Pancreas (tissue), 10 donors: ENCODE measurements at places on chromosomes 5 and 9.
A peak's percentile ranks its signal among the peaks of the same experiment; 100 is the strongest.

GRCh38 chr5:55714339-55714738 is 2.2 kb upstream of the SLC38A9 start:
- no peak for DNase-seq

- DNase-seq: no peak
Observed at GRCh38 chr9:129208207-129209032, 30.4 kb upstream of the IER5L start.

DNA sequence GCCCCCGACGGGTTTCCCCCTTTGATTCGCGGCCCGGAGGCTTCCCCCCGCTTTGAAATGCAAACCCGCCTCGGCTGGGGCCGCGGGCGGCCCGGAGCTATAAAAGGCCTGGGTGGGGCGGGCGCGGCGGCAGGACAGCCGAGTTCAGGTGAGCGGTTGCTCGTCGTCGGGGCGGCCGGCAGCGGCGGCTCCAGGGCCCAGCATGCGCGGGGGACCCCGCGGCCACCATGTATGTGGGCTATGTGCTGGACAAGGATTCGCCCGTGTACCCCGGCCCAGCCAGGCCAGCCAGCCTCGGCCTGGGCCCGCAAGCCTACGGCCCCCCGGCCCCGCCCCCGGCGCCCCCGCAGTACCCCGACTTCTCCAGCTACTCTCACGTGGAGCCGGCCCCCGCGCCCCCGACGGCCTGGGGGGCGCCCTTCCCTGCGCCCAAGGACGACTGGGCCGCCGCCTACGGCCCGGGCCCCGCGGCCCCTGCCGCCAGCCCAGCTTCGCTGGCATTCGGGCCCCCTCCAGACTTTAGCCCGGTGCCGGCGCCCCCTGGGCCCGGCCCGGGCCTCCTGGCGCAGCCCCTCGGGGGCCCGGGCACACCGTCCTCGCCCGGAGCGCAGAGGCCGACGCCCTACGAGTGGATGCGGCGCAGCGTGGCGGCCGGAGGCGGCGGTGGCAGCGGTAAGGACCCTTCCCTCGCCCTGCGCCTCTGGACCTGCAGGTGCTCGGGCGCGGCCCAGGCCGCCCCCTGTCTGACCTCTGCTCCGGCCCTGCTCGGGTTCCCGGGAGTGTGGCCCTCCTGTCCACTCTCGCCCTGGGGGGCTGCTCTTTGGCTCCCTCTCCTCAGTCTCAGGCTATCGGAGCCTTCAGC is at the start of gene CDX1:
CDX1 (plus strand) TSS at position 129 of the 862 bp plus-strand sequence; CDS start at position 228, 99 bp downstream.
- no peak for DNase-seq

- peak; percentile 22 for DNase-seq
Observed at GRCh38 chr5:112390327-112390726, 28.8 kb downstream of the EPB41L4A start.

- DNase-seq: no peak
Observed at GRCh38 chr5:2163940-2164490, 281.3 kb upstream of the IRX4 start.

DNA sequence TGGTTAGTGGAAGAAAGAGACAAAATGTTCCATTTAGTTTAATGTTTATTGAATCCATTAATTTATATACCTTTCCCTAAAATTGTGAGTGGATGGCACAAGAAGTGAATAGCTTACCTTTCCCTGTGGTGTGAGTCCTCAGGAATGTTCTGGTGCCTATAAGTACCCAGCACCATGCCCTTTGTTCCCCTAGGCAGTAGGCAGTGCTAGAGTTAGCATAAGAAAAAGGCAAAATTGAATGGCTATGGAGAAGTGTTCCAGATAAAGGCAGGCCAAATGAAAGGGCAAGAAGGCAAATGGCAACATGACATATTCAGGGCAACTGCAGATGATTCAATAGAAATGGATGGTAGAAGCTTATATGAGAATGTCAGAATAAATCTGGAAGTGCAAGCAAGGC is 370.8 kb upstream of the PTGER4 start:
- DNase-seq: no peak

- no peak for DNase-seq
Observed at GRCh38 chr5:131081913-131082488, 83.1 kb downstream of the HINT1 start.

- DNase-seq: peak; percentile 41
Observed at GRCh38 chr9:35907711-35908503, 1.4 kb upstream of the SPAAR start.

GRCh38 chr9:102796244-102796643 is 198.9 kb upstream of the CYLC2 start:
- DNase-seq: no peak

GRCh38 chr5:93611976-93612854 is 29.2 kb downstream of the NR2F1 start:
- DNase-seq: no peak

- DNase-seq: peak; percentile 42
Observed at GRCh38 chr9:29211580-29212396, 1638.5 kb upstream of the C9orf72 start.

- no peak for DNase-seq
Observed at GRCh38 chr5:1442222-1443145, 2.8 kb downstream of the SLC6A3 start.

GRCh38 chr9:108196332-108197007 is 659.3 kb downstream of the ACTL7B start:
- DNase-seq: no peak

- DNase-seq: no peak
Observed at GRCh38 chr5:172524573-172525021, 70.3 kb upstream of the SH3PXD2B start.

- no peak for DNase-seq
Observed at GRCh38 chr9:109355564-109356297, 34.9 kb upstream of the EPB41L4B start.

- no peak for DNase-seq
Observed at GRCh38 chr9:81756561-81756960, 67.2 kb upstream of the TLE1 start.

DNA sequence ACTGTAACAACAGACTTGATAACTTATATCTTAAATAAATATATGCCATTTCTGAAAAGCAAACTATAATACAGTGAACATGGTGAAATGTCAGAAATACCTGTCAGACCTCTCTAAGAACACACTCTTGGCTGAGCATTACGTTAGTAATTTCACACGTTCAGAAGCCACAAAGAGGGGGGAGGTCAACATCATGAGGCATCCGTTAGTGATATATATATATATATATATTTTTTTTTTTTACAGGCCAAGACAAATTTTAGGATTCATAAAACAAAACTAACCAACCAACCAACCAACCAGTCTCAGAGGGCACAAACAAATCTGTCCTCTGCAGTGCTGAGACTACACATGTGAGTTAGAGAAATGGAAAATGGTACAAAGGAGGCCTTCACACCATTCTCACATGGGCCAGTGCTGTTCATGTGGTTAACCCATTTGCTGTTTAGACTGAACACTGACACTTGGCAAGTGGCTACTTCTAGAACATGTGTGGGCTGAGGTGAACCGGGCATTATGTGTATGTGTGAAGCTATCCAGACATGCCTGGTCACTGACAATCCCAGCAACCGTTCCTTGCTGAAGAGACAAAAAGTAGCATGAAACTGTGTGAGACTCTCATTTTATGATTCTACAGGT is 54.5 kb downstream of the ELL2 start:
- no peak for DNase-seq

- no peak for DNase-seq
Observed at GRCh38 chr5:17444496-17444895, 53.5 kb upstream of the TAF11L2 start.

- DNase-seq: no peak
Observed at GRCh38 chr9:114494776-114495569, 10.3 kb downstream of the WHRN start.

DNA sequence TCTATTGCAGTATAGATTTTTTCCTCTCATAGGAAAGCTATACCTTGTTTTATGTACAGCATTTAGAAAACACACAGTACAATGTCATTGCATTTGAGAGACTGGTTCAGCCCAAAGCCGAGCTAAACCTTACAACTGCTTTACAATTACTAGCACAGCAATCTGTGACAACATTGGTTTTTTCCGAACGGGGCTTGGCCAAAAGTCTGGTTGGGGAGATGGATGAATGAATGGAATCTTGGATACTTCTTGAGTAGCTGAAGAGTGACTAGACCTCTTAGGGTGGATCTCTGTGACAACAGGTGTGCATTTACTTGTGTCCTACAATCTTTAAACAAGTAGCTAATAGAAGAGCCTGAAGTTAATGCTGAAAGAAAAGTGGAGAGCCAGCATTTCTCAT is 1.2 kb downstream of the SGCD start:
- DNase-seq: no peak

DNA sequence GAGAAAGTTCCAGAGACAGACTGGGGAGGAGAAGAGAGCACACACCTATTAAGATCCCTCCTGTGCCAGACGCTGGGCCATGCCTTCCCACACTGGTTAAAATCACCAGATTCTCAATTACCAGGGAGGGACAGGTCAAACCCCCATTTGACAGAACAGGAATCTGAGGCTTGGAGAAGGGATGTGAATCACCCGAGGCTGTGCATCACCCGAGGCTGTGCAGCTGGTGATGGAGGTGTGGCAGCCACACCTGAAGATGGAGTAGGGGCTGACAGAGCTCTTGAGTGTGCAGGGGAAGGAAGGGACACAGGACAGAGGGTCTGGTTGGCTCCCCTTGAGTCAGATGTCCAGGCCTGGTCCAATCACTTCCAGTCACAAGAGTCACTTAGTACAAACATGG is 70.6 kb downstream of the LMX1B start:
- DNase-seq: no peak

- DNase-seq: peak; percentile 92
Observed at GRCh38 chr9:35756275-35757225, 2.5 kb upstream of the MSMP start.

DNA sequence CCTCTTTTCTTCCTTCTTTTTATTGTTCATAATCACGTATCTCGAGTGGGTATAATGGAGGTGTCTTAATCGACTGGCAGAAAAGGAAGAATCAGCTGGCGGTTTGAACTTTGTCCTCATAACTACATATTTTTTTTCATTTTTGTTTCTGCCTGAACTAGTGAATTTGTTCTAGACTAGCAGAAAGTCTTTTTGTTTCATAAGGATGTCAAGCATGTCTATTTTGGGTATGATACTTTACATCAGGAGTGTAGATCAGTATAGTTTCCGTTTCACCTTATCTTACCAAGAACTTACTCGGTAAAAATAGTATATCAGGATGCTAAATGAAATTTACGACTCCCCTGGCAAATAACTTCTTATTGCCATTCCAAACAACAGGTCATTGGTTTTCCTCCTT is 278.9 kb downstream of the CHSY3 start:
- no peak for DNase-seq

DNA sequence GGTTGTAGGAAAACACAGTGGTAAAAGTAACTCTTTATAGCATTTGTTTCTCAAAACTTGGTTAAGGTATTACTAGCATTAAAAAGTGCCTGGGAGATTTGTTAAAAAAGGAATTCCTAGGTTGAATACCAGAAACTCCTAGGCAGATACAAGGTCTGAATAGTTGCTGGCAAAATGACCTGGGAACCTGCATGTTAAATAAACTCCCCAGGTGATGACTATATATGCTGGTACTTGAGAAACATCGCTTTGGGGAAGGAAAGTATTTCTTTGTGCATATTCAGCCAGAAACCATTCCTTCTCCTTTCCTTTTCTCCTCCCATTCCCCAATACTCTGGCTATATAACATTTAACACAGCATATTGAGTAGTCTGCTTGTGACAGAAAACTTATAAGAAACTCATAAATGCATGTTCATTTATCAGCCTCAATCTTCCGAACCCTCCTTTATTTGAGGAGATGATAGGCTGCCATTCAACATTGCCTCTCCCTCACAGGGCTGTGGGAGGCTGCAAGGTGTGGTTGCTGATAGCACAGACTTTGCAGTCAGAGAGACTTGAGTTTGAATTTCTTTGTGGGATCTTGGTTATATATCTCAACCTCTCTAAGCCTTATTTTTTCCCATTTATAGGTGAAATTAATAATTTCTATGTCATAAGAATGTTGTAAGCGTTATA is 28.7 kb downstream of the PCSK1 start:
- DNase-seq: no peak

DNA sequence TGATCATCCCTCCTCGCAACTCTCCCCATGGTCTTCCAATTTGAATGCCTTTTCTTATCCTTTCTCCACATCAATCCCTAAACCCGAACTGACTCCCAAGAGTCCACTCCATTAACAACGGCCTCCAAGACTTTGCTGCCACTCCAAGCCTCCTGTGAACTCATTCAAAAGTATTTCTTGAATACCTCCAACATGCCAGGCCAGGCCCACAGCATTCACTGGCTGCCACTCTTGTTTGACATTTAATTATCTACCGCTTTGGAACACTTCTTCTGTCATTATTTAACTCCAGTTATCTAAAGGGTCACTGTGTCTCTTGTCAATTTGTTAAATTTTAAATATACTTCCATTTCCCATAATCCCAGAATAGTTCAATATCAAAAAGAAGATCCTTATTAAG is 378.9 kb downstream of the EFNA5 start:
- no peak for DNase-seq

- DNase-seq: no peak
Observed at GRCh38 chr5:99104538-99105132, 175.8 kb upstream of the CHD1 start.

DNA sequence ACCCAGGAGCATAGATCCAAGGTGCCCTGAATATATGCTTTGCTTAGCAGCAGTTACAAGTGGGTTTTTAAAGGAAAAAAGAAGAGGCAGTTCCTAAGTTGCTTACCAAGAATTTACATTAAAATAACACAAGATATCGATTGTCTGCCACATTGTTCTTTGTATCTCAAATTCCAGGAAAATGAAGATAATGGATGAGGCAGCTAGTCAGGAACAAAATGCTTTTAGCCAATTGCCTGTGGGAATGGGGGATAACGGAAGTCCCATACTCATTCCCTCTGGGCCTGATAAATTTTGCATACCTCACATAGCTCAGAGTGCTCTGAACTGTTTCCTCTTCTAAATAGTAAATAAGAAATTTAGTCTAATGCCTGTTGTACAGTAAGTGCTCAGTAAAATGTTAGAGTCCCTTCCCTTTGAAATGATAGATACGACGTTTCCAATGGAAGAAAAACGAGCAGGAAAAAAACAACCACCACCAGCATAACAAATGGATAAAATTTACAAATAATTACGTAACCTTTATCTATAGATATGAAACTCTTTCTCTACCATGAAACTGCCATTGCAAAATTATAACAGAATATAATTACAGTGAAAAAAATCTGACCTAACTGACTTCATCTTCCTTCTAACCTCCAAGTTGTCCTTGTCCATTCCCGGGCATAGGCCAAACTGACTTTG is 35.5 kb upstream of the TENT2 start:
- DNase-seq: no peak

DNA sequence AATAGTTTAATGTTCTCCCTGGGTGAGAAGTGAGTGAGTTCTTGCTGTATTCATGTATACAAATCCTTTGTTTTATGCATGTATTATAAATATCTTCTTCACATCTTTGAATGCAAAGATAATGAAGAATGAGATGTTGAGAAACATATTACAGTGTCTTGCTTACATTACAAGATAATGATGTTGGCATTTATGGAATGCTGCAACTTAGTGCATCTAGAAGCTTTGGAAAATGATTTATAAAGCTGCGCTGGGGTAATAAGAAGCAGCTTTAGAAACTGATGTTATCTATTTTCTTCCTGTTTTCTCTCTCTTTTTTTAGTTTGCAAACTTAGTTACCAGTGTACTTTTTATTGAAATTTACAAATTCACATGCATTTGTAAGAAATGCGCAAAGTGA is 673.4 kb downstream of the KCTD16 start:
- no peak for DNase-seq

GRCh38 chr9:132596200-132596599 is 13.8 kb downstream of the BARHL1 start:
- no peak for DNase-seq

- no peak for DNase-seq
Observed at GRCh38 chr9:99130069-99130468, 25.2 kb downstream of the TGFBR1 start.

- no peak for DNase-seq
Observed at GRCh38 chr5:128317481-128317880, 220.6 kb downstream of the FBN2 start.
